ENCODE measurements at places on chromosomes 5 and 9. TPM values are rescaled to one million over a fixed set of nuclear protein-coding genes. Genes with fewer than 3 reads are reported as not detected.

ACSL6 gene
- total RNA-seq, result 0.49 TPM

CD72 gene
- total RNA-seq, result 5.6 TPM

JAKMIP2 gene
- total RNA-seq, result 0.49 TPM

C1QTNF2 gene
- 1.7 TPM for total RNA-seq

UNC5A gene
- total RNA-seq, result not detected

TPD52L3 gene
- total RNA-seq, result not detected

PCDHA4 gene
- total RNA-seq, result 2.0 TPM

BAAT gene
- total RNA-seq, result not detected

CCDC69 gene
- 84.5 TPM for total RNA-seq

- DNase-seq, result no peak
These were observed 215.5 kb downstream of the FSTL4 start for GRCh38 chr5:133396814-133397213.

DNA sequence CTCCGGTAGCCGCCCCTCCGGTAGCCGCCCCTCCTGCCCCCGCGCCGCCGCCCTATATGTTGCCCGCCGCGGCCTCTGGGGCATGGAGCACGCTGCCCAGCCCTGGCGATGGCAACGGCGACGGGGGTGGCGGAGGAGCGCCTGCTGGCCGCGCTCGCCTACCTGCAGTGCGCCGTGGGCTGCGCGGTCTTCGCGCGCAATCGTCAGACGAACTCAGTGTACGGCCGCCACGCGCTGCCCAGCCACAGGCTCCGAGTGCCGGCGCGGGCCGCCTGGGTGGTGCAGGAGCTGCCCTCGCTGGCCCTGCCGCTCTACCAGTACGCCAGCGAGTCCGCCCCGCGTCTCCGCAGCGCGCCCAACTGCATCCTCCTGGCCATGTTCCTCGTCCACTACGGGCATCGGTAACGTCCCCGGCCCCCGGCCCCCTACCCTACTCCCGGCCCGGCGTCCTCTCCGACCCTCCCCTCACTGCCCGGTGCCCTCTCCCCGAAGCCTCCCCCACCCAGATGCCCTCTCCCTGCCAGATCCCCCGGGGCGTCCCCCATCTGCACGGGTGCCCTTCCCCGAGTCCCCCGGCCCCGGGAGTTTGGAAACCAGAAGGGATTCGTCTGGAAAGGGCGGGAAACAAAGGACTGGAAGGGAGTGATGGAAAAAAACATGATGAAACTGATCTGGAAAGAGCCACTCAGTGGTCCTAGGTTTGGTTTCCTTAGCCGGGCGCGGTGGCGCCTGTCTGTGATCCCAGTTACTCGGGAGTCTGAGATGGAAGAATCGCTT lies 417 bp downstream of the SRD5A1 start:
- no peak for DNase-seq

- DNase-seq, result no peak
These were observed 16.4 kb downstream of the TRIP13 start for GRCh38 chr5:909086-909485.

GRCh38 chr5:112161392-112161748 lies 257.7 kb downstream of the EPB41L4A start:
- no peak for DNase-seq

DNA sequence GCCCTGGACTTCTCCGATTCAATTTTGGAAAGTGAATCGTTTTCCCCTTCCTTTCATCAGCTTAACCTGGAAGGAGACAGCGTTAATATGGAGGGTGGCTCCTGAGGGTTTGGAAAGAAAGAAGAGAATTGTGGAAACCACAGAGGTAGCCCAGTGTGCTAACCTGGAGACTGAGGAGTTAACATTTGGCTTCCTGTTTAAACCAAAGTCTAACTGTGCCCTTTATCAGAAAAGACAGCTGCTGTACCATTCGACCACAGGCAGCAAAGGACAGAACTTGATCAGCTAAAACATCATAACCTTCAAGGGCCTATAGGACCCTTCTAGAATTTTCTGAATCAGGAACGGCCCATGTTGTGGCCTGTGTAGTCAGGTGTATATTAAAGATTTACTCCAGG lies 735 bp downstream of the IDNK start:
- no peak for DNase-seq

GRCh38 chr9:113499876-113500497 lies 36.5 kb downstream of the RGS3 start:
- no peak for DNase-seq

DNA sequence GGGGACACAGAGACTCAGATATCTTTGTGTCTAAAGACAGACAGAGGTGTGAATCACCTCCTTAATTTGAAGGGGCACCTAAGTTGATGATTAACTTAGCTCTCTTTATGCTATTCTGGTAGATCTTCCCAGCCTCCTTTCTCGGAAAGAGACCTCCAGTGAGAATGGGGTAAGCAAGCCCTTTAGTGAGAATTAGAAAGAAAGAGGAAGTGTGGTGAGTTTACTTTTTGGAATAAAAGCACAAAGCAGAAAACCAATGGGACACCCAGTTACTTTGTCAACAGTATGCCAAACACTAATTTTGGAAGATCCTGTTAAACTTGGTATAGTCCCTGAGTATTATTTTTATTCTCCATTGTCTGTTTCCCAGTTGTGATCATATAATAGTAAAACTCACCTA lies 302.8 kb upstream of the RASA1 start:
- no peak for DNase-seq

GRCh38 chr5:62643556-62644451 lies 65.2 kb downstream of the LRRC70 start:
- no peak for DNase-seq

- no peak for DNase-seq
These were observed 16.4 kb upstream of the ABCA1 start for GRCh38 chr9:104944356-104944755.

DNA sequence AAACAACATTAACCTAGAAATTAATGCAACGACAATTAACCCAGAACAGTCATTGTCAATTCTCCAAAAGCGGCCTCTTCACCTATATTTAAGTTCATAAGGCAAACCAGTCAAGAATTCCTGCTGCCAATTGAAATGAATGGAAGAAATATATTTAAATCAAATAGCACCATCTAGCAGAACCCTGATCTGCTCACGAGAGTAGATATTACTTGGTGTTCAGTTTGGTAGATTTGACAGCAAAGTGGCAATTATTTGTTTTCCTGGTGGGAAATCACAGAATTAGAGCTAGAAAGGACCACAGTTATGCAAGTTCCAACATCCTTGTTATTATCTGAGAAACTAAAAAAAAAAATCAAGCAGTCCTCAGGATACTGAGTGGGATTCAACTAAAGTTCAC lies 2.3 kb downstream of the SSBP2 start:
- DNase-seq, result no peak

DNA sequence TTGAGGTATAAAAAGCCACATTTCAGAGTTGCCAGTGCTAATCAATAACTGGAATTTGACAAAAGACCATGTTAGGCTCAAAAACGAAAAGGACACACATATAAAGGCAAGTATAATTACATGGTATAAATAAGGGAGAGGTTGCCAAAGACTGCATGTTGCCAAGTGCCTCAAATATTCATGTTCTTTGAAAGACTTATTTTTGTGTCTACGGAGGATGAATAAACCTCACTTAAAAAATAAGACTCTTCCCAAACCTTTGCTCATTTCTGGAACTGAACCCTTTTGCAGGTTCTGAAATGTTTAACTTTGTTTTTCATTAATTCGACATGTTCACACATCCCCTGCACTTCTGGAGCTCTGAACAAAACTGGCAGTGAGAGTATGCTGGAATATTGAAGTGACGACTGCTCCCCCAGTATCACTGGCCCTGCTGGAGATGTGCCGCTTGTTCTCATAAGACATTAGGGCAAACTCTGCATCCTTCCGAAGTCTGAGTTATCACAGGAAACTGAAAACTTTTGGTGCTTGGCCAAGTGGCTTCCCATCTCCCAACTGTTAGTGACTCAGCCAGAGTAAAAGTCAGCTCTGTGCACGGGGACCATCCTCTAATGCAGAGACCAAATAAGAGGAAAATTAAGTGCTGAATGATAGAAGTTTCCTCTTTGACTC lies 336.8 kb downstream of the GLIS3 start:
- DNase-seq, result no peak

DNA sequence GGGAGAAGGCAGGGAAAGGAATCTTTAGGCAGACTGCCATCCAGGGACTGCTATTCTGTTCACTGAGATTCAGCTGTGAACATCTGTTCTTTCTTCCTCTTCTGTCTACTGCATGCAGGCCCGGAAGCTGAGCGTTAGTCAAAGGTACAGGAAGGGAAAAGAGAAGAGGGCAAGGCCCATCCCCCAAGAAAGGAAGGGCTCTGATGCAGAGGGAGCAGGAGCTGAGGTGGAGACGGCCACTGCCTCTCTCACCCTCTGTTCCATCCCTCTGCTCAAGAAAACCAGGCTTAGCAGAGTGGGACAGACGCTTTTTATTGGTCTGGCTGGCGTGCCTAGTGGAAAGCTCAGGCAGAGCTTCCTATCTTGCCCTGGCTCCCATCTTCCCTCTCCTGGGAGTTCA lies 57.6 kb downstream of the PFDN1 start:
- no peak for DNase-seq

GRCh38 chr9:121735065-121735792 lies 83.8 kb downstream of the DAB2IP start:
- DNase-seq, result no peak

DNA sequence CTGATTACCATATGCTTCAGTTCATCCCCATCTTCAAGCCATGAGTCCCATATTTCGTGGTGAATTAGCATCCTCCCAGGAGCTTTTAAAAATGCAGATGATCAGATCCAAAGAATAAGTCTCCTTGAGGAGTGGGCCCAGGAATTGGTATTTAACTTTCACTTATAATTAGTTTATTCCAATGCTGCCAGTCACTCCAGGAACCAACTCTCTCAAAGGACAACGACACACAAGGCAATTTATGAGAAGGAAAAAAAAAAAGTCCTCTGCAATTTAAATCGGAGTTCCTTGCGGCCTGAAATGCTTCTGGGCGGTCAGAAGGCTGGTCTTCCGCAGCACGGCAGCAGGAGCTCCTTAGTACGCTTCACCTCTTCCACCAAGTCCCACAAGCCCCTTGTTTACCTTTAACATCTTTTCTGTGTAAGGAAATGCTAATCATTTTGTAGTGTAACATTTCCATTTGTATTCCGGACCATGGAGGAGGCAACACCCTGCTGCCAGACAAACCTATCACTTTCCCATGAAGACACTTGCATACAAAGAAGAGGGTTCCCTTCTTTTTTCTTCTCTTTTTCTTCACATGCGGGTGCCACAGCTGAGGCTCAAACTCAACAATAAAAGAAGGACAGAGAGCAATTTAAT lies 16.3 kb upstream of the KCNV2 start:
- no peak for DNase-seq

DNA sequence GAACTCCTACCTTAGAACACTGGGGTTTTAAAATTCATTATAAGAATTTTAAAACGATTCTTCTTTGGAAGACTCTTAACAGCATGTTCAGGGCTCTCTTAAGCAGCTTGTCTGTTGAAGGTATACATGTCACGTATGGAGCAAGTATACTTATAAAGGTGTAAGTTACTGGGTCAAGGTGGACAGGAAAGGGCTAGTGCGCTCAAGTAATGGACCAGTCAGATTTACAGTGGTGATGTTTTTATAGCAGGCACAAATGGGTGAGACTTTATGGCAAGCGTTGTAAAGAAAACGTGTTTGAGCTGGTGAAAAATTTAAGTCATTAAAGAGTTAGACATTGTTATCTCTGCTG lies 7.9 kb downstream of the SLC44A1 start:
- no peak for DNase-seq

All from vagina (tissue), 2 donors.